AG20443 (cell line): ENCODE measurements at places on chromosomes 2 and 18.

GRCh38 chr2:118593257-118593656, 254.2 kb downstream of the EN1 start:
- no peak for DNase-seq

DNA sequence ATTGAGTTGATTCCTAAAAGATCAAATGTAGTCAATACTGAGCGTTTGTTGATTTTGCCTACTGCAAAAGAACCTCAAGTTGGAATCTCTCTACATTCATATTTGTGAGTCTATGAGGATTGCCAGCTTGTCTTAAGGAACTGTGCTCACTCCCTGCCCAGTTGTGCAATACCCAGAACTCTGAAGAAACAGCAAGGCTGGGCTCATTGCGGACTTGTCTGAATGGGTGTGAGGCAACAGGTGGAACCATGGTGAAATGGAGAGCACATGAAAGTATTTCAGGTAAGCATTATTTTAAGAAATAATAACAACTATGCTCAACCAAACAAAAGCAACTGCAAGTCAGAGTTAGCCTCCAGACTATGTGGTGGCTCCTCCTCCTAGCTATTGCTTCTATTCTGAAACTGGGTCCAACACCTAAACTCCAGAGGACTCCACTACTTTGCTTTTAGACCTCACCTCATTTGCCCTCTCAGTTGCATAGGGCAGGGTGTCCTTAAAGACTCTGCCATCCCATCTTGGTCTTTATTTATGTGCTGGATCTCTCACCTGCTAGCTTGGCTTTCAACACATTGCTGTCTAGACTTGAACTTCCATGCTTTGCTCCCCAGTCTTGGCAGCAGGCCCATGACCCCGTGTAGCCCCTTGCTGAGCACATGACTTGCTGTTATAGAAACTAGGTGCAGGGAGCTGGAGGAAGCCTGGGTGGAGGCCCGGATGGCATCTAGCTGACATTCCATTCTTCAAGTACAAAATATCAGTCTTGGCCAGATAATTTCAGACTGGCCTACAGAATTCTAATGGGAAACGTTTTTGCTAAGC, 94.8 kb upstream of the ARL5A start:
- no peak for DNase-seq

DNA sequence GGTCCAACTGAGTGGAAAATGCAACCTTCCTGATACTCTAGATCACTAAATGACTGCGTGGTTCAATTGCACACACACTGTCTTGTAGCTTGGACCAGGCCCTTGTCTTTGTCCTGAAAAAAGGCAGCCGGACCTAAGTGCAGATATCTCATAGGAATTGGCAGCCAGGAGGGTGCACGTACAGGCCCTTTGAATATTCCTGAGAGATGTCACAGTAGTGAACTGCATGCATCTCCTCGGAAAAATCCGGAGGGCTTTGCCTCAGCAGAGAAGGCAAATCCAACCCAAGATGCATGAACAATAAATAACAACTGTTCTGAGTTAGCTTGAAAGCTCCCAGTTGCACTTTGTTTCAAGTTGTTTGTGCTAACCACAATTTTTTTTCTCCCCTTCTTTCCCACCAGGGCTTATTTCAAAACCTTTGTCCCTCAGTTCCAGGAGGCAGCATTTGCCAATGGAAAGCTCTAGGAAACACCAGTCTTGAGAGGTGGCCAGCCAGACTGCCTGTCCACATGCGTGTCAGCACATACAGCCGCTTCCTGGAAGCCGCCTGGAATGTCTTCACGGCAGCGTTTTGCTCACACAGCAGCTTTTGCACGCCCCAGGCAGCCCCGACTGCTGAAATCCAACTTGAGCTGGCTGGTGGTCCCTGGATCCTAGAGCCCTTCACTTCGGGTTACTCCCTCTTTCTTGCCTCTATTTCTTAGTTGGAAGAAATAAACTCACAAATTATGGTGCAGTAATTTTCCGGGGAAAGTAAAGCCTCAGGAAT, 54.4 kb upstream of the FOSL2 start:
- peak; percentile 90 for DNase-seq

DNA sequence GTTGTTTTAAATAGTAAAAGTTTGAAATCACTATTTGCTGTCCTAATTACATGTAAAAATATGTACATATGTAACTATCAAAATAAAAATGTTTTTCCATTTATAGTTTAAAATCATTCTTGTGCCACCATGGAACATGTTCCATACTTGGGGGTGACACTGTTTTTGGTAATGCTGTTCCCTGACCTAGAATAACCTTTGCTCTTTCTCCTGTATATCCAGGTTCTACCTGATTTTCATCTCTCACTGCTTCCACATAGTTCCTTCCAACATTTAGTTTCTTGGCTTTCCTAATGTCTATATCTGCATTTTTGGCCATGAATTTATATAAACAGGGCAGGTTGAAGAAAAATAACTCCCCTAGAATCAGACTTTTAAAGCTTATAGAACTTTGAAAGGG, 2.5 kb downstream of the SPOPL start:
- no peak for DNase-seq

DNA sequence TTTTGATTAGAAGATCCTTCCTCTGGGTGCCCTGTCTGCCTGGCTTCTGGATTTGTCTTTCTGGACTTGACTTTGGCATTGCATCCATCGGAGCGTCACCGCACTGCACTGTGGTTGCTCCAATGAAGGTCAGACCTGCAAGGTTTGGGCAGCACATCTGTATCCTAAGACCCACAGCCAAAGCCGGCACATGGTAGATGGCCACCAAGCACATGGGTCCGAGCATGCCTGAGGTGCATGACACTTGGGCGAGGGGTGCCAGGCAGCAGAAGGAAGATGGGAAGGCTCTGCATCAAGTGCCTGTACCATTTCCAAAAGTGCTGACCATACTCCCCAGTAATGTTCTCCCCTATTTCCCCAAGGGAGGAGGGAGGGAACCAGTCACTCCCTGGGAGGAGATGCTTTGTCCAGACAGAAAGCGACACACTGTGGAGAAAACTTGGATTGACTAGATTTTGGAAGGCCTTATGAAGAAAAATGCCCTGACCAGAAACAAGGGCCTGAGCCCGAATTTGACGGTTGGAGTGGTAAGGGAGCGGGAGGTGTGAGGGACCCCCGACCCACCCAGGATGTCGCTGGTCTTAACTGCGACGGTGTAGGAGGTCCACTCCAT, 149.9 kb downstream of the LOXHD1 start:
- no peak for DNase-seq

- no peak for DNase-seq
These were observed 9.0 kb upstream of the SFXN5 start for GRCh38 chr2:73080321-73081131.

GRCh38 chr18:46680784-46681695, 24.0 kb upstream of the LOXHD1 start:
- DNase-seq: no peak

DNA sequence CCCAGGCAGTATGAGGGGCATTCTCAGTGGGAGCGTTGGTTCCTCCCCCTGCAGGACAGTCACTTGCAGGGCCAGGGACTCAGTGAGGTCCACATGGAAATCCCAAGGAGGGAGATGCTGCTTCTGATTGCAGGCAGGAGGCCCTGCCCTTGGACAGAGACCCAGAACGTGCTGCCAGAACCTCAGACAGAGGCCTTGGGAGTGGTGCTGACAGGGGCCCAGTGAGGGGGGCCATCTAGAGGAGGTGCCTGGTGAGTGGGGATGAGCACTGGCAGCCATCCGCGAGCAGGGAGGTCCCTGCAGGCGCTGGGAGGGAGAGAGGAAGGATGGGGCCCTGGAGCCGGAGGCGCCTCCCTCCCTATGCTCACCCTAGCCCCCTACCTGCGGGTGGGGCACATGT, 133.1 kb downstream of the DYSF start:
- no peak for DNase-seq

- DNase-seq: peak; percentile 98
These were observed 65.5 kb upstream of the GPC1 start for GRCh38 chr2:240369801-240370585.

GRCh38 chr2:69241093-69241492, 145.9 kb downstream of the GFPT1 start:
- no peak for DNase-seq

- no peak for DNase-seq
These were observed 228.5 kb downstream of the GLI2 start for GRCh38 chr2:120963997-120964705.

GRCh38 chr18:23669804-23670405, 7.2 kb upstream of the ANKRD29 start:
- DNase-seq: no peak

- DNase-seq: no peak
These were observed 134.9 kb upstream of the KYNU start for GRCh38 chr2:142742371-142743214.

- DNase-seq: no peak
These were observed 52.0 kb downstream of the DCC start for GRCh38 chr18:52391810-52392559.

- DNase-seq: no peak
These were observed 328.5 kb upstream of the ZEB2 start for GRCh38 chr2:144848423-144848822.

DNA sequence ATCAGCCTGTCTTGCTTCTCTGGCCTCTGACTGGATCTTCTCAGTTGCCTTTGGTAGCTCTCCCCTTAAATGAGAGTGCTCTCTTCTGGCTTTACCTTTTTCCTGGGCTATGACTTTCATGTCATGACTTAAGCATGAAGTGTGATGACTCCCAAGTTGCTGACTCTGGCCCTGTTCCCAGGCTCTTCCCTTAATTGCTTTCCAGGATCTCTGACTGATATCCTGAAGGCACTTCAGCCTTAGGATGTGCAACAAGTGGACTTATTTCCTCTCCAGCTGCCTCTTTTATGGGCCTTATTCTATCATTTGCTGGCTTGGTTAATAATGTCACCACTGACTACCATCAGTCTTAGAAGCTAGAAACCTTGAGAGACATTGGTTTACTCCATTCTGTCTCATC, 17.4 kb downstream of the SEMA4F start:
- DNase-seq: peak; percentile 49

GRCh38 chr18:33757037-33757436, 179.0 kb downstream of the ASXL3 start:
- no peak for DNase-seq

GRCh38 chr2:169361706-169362117, 622 bp downstream of the LRP2 start:
- DNase-seq: peak; percentile 43

- DNase-seq: peak; percentile 83
These were observed 78.0 kb upstream of the SH3BP4 start for GRCh38 chr2:234873828-234874173.

DNA sequence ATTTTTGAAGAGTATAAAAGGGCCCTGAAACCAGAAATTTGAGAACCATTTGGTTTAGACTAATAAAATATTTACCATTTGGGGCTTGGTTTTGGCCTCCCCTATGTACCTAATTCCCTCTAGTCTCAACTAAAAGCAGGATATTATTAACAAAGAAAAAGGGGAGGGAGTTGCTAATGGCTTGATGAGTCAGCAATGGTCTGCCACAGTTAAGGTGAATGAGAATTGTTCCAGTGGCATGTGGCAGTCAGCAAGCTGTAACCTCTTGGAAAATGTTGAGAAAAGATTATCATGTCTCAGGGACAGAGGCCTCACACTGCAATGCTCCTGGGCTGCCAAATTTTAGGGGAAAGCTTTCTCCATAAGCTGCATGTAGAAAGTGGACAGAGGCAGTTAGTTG, 20.1 kb upstream of the SLC39A10 start:
- no peak for DNase-seq

- peak; percentile 65 for DNase-seq
These were observed 26.7 kb downstream of the POLR1A start for GRCh38 chr2:86078774-86079545.

DNA sequence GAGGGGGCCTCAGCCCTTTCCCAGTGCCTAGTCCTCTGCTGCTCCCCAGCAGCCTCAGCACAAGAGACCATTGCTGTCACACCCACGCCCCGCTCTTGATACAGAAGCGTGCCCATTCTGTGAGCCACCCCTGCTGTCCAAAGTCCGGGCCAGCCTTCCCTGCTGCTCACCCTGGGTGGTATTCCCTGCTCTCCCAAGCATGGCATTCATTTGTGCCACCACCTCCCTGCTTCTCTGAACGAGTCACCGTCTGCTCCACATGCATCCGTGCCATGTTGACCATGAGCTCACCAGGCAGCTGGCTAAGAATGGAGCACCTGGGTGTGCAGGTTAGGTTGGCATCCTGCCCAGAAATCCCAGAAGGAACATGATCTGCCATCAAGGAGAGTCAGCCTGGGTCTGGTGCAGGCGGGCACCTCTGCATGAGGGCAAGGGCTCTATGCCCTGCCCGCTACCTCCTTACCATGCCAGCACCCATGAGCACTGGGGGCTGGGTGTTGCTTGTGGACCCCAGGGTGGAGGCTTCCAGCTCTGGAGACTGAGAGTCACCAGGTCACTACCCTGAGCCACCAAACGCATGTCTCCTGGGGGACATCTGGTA, 63.0 kb downstream of the TWIST2 start:
- no peak for DNase-seq

GRCh38 chr2:85830645-85831044, 58.1 kb downstream of the ST3GAL5 start:
- no peak for DNase-seq

- DNase-seq: no peak
These were observed 23.3 kb downstream of the ARMC9 start for GRCh38 chr2:231221761-231222160.

DNA sequence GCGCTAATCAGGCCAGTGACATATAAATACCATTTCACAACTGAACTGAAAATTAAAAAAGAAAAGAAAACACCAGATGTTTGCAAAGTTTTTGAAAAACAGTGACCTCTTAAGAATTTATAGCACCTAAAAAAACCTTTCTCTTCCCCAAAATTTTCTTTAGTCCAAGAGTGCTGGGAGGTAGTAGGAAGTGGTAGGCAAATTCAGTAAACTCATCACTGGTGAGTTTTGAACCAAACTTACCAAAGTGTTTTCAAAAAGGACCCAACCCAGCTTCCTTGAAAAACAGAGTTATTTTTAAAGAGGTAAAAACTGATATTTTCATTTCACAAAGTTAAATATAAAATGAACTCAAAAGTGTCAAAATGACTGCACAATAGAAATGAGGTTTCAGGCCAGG, 90.4 kb downstream of the TMEM247 start:
- no peak for DNase-seq

- DNase-seq: peak; percentile 40
These were observed 26.0 kb downstream of the DGKD start for GRCh38 chr2:233380132-233380895.

DNA sequence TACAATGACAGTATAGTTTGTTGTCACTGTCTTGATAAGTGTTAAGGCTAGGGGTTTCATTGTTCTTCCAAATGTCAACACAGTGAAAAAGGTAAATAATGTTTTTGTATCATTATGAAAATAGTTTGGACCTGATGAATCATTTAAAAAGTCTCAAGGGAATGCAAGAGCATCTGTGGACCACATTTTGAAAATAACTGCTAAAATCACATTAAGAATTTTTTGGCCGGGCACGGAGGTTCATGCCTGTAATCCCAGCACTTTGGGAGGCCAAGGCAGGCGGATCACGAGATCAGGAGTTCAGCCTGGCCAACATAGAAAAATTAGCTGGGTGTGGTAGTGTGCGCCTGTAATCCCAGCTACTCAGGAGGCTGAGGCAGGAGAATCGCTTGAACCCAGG, 10.3 kb downstream of the SCN1A start:
- no peak for DNase-seq
